ENCODE measurements at places on chromosomes 12 and 14. TPM values are rescaled to one million over a fixed set of nuclear protein-coding genes. Genes with fewer than 3 reads are reported as not detected.

DNA sequence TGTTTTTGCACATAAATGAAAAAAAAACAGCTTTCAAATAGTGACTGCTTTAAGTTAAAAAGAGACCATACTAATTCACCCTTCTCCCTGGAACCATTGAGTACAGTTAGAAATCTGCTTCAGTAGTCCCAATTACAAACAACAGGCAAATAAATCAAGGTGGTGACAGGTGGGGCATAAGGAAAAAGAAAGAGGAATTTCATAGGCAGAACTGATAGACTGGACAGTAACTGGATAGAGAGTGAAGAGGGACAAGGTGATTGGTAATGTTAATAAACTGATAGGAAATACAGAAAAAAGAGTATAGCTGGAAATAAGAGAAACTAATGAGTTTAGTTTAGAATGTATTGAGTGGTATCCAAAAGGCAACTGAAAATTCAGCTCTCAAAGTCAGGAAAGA, 56.0 kb downstream of the SLC41A2 start:
- DNase-seq, result no peak

- no peak for DNase-seq
Observed at GRCh38 chr12:44307506-44308168, 471.8 kb downstream of the TMEM117 start.

DNA sequence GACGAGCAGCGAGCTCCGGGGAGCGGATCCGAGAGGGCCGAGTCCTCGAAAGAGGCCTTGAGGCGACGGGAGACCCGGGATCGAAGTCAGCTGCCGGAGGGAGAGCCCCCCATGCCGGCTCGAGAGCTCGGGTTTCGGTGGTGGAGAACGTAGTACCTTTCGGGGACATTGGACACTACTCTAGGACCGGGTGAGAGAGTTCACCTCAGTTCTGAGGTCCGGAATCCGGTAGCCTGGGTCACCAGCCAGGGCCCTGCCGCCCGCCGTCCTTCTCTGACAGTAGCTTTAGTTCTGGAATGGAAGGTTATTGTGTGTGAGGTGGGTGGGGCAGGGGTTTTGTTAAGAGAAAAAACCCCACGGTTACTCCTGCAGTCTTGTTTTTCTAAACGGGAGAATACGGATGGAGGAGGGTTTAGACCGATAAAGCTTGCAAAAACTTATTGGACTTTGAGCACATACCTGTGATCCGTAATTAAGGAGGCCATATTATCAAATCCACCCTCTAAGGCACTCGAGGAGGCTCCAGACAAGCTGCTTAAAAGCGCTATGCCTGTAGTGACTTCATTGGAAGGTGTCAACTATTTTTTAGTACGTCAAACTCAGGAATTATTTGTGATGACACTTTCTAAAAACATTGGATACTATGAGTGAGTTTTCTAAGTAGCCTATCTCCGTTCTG, 765 bp downstream of the SCYL2 start:
- peak; percentile 36 for DNase-seq

DNA sequence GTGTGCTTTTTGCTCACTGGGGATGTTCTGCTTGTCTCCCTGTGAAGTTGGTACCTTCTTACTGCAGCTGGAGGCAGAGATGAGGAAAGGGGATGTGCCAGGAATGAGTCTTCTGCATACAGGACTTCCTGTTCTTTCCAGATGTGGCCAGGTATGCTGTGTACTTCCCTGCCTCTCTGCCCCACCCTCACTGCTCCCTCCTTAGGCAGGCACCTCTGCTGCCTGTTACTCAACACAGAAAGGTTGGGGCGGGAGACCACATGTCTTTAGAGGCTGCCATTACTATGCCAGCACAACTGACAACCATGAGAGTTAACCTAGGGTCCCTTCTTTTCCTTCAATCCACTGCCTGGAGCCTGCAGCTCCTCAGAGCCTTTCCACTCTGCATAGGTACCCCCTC, 2.0 kb upstream of the OAS3 start:
- DNase-seq, result no peak

DNA sequence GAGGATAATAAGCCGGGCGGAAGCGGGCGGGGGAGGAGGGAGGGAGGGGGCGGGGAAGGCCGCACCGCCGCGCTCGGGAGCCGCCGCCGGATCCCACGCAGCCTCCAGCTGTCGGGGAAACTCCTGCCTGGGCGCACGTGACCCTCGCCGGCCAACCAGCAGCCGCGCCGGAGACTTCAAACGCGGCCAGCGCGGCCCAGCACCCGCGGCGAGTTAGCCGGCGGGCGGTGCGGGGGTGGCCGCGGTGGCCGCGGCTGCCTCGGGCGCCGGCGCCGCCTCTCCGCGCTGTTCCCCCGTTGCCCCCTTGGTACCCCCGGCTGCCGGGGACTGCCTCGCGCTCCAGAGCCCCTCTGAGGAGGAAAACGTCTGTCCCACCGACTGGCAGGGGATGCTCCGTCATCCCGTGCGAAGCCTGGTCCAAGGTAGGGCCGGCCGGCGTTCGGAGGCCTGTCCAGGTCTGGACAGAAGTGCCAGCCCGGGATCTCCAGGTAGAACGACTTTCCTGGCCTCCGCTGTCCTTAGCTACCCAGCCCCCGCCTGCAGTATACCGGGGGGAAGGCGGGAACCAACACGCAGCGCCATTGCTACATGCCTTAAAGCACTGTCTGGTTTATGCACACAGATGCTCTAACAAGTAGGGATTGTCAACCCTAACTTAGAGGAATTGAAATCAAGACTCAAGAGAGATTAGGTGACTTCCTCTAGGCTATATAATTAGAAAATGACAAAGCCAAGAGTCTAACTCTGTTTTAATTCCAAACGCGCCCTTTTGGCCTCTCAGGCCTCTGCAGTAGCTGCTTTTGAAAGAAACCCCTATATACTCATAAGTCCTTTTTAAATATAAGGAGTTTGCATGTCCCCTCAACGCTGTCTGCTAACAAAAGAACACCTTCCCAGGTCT, at the start of gene YAF2:
TSS of gene YAF2 (minus strand) at position 9 of the 901 bp plus-strand sequence. CDS start 68 bp downstream, outside the sequence.
- DNase-seq, result peak; percentile 95

DNA sequence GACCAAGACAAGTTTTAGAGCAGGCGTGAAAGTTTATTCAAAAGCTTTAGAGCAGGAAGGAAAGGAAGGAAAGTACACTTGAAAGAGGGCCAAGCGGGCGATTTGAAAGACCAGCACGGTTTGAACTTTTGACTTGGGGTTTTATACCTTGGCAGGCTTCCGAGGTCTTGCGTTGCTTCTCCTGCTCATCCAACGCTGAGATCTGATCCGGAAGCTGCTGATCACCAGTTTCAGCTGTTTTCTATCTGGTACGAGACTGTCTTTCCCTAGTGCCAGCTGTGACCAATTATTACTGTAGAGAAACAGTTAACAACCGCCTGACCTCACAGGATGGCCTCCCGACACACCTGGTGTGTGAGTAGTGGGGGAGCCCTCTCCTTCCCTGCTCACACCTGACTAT, 20.6 kb upstream of the SNRPF start:
- DNase-seq, result peak; percentile 78

DNA sequence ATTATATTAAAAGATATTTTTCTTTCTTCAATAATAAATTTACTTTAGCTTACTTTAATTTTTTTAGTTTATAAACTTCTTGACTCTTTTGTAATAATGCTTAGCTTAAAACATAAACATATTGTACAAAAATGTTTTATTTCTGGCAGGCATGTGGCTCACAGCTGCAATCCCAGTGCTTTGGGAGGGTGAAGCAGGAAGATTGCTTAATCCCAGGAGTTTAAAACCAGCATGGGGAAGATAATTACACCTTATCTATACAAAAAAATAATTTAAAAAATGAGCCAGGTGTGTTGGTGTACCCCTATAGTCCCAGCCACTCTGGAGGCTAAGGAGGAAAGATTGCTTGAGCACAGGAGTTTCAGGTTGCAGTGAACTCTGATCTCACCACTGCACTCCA, 120.7 kb downstream of the GPHN start:
- peak; percentile 16 for DNase-seq

DNA sequence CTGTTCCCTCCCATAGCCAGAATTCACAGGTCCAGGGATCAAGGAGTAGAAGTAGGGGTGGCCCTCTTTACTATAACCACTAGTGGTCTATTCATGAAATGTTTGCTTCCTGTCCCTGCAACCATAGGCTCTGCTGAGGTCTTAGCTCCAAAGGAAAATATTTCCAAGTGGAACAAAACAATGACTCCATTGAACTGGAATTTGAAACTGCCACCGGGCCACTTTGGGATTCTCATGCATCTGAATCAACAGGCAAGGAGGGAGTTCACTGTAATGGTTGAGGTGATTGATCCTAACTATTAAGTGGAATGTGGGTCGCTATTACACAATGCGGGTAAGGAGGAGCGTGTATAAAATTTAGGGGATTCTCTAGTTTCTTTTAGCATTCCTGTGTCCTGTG, 197.0 kb downstream of the ETNK1 start:
- DNase-seq, result no peak

DNA sequence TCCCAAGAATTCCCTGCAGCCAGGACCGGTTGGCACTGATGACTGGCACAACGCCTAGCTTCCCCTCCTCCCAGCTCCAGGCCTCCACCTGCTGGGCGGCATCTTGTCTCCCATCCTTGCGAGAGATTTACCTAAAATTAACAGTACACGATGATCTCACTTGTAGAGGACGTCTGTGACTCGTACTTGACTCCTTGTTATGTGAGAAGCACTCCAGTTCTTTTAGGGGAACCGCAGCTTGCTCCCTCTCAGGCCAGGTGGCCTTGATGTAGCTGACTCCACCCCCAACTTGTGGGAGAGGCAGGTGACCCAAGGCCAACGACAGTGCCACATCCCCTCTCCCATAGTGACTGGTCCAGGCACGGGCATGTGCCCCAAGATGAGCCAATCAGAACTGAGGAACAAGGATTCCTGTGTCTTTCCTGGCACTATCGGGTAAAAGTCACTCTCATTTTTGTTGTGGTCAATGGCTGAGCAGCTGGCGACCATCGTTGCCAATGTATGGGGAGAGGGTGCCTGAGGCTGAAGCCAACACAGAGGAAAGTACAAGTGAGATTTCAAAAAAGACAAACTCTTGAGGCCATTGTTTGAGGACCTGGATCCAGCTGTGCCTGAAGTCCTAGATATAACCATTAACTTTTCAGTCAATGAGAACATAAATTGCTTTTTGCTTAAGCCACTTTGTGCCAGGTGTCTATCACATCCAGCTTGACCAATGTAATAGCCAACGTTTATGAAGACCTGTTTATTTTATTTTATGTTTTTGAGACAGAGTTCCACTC, 208.7 kb downstream of the RBM19 start:
- DNase-seq, result no peak

- DNase-seq, result no peak
Observed at GRCh38 chr12:132477017-132477702, 12.8 kb upstream of the FBRSL1 start.

DNA sequence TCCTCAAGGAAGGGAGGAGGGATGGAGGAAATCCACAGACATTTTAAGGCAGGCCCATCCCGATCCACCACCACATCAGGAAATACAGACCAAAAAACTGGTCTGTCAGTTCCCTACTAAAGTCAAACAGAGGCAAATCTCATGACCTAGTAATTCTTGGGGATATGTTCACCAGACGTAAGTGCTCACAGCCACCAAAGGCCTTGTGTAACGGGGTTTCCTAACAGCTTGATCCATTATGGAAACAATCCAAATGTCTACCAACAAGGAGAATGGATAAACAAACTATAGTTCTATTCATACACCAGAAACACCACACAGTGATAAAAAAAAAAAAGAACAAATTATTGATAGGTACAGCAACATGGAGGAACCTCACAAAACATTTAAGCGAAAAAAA, 72.9 kb downstream of the PRKAB1 start:
- DNase-seq, result no peak

- no peak for DNase-seq
Observed at GRCh38 chr12:5227708-5228373, 184.2 kb downstream of the KCNA5 start.

GRCh38 chr12:68998041-68998440, 65.1 kb upstream of the CPM start:
- no peak for DNase-seq

DNA sequence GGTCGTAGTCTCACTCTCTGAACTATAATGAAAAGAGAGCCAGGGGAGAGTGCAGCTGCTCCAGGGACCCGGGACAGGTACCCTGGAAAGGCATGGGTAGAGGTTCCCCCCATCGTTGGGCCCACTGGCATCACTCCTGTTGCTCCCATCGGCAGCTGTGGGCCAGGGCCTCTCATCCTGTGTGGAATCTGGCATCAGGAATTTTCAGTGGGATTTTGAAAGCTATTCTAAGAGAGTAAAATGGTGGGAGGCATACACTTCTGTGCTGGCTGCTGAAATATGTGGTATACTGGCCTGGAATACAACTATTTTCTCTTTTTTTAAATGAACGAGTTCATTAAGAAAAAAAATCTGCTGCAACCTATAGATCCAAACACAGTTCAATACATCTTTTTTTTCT, 38.1 kb downstream of the EML1 start:
- no peak for DNase-seq

DNA sequence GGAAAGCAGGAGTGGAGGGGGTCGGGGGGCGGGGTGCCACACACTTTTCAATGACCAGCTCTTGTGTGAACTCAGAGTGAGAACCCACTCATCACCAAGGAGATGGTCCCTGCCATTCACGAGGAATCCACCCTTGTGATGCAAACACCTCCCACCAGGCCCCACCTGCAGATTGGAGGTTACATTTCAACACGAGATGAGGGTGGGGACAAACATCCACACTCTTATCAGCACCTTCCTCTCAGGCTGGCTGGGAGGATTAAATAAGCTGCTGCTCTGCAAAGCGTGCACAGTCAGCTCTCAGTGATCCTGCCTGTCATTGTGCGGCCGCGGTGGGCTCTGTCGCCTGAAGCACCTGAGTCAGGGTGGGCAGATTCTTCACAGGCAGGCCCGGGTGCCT, 39.7 kb downstream of the AACS start:
- no peak for DNase-seq

GRCh38 chr14:70897464-70897863, 9.8 kb upstream of the PCNX1 start:
- DNase-seq, result no peak

DNA sequence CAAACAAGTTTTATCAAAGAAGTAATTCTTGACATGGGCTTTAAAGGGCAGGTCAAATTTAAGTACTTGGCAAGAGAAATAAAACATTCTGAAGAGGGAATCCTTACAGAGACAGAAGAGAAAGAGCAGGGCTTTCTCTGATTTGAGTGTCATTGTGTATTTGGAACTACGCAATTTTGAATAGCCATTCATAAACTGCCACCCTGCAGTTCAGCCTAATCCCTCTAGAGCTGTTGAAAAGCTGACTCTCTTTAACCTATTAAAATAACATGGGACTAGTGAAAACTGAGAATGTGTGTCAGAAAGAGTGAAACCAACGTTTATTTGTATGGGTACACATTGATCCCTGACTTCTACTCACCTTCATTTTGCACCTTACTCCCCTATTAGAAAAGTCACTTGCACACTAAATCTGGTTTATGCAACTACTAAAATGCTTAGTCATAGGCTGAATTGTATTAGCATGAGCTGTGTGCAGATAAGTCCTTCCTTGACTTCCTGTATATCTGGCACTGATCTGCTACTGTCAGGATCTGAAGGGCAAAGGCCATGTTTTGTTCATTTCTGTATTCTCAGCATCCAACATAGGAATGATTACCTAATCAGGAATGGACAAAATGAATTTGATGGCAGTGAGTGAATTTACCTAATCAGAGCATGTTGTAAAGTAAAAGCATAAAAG, 458.9 kb downstream of the NOVA1 start:
- DNase-seq, result no peak

- DNase-seq, result no peak
Observed at GRCh38 chr14:53793790-53794505, 162.7 kb downstream of the BMP4 start.

SERPINA12 gene
- polyA plus RNA-seq, result not detected

DLST gene
- 13.8 TPM for polyA plus RNA-seq

ANKS1B gene
- 1.9 TPM for polyA plus RNA-seq

OTOGL gene
- polyA plus RNA-seq, result 9.4 TPM

SERPINA3 gene
- 0.31 TPM for polyA plus RNA-seq

AICDA gene
- polyA plus RNA-seq, result not detected
